Naive thymus-derived CD8-positive, alpha-beta T cell (primary cell): ENCODE measurements at places on chromosomes 1 and 21.

- no peak for DNase-seq
These were observed 11.0 kb upstream of the VCAM1 start for GRCh38 chr1:100708476-100709062.

GRCh38 chr21:45464309-45464708 lies 59.3 kb downstream of the COL18A1 start:
- DNase-seq, result no peak

- no peak for DNase-seq
These were observed 1271.5 kb upstream of the PRMT6 start for GRCh38 chr1:105785021-105785420.

DNA sequence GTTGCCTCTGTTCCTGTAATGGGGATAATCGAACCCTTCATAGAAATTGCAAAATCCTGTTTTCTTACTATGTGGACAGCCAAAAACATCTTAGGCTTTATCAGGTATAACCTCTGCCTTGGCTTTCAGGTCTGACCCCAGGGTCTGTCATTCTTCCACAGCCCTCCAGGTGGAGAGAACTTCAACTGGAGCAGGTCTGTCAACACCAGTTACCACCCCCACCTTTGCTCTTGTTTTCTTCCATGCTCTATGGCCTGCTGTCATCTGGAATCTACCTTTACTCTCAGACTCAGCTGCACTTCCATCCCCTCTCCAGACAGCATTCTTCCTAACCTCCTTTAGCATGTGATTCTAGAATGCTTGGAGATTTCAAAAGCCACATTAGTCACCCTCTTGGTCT lies 10.4 kb upstream of the GJA9 start:
- DNase-seq, result no peak

DNA sequence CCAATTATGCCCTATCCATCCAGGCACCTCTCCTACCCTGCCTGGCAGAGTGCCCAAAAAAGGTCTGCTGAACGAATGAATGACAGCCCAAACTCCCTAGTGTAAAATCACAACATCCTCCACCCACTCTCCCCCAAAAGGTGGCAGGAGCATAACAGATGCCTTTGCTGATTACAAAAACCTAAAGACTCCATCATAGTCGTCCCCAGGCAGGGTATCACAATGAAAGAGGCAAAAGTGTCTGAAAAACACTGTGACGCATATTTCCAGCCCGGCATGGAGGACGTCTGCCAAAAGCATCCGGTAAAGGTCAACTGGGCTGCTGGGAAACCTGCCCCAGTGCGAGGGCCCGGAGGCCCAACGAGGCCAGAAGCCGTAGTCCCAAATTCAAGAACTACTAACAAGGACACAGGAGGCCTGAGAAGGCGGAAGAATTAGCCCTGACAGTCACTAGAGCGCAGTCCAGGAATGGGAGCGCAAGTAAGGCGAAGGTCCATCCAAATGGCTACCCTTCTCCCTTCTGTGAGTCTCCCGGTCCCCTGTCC lies 576 bp downstream of the SMIM12 start:
- peak; percentile 21 for DNase-seq

GRCh38 chr1:37849480-37849879 lies 9.9 kb downstream of the MTF1 start:
- DNase-seq, result no peak

- no peak for DNase-seq
These were observed 17.3 kb upstream of the SERPINC1 start for GRCh38 chr1:173934440-173934839.

- no peak for DNase-seq
These were observed 1319.5 kb downstream of the BRINP3 start for GRCh38 chr1:189158155-189158554.

DNA sequence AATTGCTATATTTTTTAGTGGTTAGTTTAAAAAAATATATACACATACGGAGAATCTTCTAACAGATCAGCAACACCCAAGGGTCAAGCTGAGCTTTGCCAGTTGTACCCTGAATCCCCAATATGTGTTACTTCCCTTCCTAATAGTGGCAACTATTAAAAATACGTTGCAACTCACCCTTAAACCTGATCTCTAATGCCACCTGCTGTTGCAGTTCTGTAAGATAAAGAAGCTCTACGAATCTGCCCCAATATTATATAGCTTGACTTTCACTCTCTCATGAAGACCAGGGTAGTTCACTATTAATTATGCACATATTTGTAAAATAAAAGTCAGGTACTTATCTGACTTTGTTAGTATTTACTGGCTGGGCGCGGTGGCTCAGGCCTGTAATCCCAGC lies 58.4 kb downstream of the ASH1L start:
- DNase-seq, result no peak

DNA sequence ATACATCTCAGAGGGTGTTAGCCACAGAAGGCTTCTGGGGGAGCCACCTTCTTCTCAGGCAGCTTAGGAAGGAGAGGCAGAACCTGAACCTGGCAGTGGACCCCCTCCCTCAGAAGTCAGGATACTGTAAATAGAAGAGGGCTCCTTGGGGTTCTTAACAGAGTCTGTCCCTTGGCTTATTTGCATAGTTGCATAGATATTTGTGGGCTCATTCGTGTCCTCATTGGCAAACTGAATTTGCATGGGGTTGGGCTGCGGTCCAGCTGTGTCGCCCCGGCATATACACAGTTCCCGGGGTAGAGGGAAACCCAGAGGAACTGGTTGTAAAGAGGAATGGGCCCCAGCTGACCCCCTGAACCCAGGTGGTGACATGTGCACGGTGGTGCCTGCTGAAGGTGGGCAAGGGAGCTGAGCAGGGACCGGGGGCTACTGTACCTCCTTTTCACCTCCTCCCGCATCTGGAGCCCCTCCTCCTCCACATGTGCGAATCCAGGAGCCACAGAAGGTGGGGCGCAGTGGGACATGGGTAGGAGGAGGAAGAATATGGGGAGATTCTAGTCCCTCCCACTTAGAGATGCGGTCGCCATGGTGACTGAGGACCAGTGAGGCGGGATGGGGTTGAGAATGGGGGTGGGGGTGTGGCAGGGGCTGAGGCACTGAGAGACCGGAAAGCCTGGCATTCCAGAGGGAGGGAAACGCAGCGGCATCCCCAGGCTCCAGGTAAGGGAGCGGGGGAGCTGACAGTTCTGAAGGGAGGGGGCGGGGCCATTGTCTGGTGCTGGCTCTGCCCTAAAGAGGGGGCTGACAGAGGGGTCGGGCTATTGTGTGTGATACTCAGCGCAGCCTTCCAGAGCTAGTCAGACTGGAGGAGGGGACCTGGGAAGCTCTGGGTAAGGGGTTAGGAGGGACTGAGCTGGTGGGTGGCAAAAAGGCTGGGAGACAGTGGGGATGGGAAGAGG lies 3.7 kb upstream of the SEMA4A start:
- no peak for DNase-seq

- DNase-seq, result no peak
These were observed 32.4 kb downstream of the KCNN3 start for GRCh38 chr1:154837672-154838171.

DNA sequence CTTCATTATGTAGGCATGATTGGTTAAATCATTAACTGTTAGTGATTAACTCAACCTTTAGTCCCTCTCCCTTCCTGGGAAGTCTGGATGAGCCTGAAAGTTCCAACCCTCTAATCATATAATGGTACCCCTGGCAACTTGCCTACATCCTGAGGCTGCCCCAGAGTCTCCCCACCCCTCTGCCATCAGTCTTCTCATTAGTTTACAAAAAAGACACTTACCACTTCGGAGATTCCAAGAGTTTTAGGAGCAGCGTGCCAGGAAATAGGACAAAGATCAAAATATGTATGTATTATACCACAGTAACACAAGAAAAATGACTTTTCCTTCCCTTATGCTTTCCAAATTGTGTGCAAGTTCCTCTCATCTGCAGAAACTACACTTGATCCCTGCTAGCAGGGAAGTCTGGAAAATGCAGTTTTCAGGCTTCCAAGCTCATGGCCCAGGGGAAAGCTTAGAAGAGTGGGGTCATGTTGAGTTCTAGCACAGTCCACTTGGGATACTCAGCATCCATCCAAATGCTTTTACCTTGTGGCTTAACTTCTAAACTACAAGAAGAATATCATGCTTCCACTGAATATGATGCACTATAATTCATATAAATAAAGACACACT lies 64.6 kb upstream of the PPIH start:
- no peak for DNase-seq

- DNase-seq, result peak; percentile 35
These were observed at the start of gene PHTF1 for GRCh38 chr1:113759333-113760101. PHTF1 (minus strand) TSS chr1:113759486; CDS start chr1:113758703, 783 bp downstream.

DNA sequence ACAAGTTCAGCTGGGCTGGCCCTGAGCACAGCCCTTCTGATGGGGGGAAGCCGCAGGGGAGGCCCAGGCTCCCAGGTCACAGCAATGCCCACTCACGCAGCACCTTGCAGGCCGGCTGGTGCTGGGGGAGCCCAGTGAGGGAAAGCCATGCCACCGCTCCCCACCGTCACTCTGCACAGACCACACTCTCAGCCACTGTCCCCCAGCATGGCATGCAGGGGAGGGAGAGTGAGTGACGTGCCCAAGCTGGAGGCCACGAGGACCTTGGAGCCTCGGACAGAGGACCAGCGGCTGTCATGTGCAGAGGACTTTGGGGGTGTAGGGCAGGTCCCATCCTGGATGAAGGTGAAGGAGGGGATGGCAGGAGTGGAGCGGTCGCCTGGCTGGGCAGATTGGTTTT lies 25.1 kb downstream of the SLC45A1 start:
- DNase-seq, result no peak

- DNase-seq, result no peak
These were observed 14.5 kb upstream of the TNFRSF1B start for GRCh38 chr1:12152113-12152891.

- no peak for DNase-seq
These were observed 39.0 kb upstream of the SYNC start for GRCh38 chr1:32741413-32742198.

GRCh38 chr1:210490781-210491180 lies 162.1 kb downstream of the HHAT start:
- no peak for DNase-seq

DNA sequence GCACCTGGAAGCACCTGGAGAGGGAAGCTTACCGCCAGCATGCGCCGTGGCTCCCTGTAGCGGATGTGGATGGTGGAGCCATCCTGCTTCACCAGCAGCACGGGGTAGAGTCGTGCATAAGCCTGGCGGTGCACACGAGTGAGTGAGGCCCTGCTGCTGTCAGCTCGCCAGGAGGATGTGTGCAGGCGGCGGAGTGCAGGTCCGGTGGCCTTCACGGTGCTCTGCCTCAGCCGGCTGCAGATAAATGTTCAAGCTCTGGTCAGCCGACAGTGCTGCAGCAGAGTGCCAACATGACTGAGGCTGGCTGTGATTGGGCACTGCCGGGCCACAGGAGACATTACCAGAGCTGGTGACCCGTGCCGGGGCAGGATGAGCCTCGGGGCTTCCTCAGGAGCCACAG lies 1.5 kb downstream of the MRPL55 start:
- no peak for DNase-seq

- DNase-seq, result no peak
These were observed 1018.8 kb downstream of the AMY1C start for GRCh38 chr1:104768466-104768865.

GRCh38 chr1:171754353-171754705 lies 12.5 kb upstream of the VAMP4 start:
- no peak for DNase-seq

GRCh38 chr1:181655756-181656155 lies 172.4 kb downstream of the CACNA1E start:
- no peak for DNase-seq

DNA sequence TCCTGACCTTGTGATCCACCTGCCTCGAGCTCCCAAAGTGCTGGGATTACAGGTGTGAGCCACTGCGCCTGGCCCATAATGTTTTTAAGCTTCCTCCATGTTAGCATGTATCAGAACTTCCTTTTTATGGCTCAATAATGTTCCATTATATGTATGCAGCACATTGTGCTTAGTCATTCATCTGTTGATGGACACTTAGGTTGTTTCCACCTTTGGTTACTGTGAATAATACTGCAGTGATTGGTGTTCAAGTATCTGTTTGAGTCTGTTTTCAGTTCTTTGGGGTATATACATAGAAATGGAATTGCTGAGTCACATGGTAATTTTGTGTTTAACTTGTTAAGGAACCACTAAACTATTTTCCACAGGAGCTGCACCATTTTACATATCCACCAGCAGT lies 17.7 kb downstream of the CMPK1 start:
- no peak for DNase-seq

- no peak for DNase-seq
These were observed 662 bp upstream of the LGALS8 start for GRCh38 chr1:236522937-236523703.

- DNase-seq, result no peak
These were observed 4.9 kb downstream of the ASAP3 start for GRCh38 chr1:23478896-23479665.

DNA sequence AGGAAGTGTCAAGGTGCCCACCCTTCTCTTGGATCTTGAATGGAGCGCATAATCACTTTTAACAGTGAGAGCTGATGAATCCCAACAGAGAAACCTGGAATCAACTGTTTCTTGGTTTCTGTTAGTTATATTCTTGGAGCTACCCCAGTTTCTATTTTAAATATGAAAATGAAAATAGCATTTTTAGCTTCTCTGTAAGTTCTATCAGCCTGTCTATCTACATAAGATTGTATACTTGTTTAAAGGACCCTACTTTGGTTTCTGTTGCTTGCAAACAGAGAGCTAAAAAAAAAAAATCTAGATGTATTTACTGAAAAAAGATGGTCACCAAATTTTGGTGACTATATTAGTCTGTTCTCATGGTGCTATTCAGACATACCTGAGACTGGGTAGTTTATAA lies 670.0 kb downstream of the NCAM2 start:
- no peak for DNase-seq

- DNase-seq, result no peak
These were observed 53.7 kb upstream of the ZNF326 start for GRCh38 chr1:89941110-89941766.

DNA sequence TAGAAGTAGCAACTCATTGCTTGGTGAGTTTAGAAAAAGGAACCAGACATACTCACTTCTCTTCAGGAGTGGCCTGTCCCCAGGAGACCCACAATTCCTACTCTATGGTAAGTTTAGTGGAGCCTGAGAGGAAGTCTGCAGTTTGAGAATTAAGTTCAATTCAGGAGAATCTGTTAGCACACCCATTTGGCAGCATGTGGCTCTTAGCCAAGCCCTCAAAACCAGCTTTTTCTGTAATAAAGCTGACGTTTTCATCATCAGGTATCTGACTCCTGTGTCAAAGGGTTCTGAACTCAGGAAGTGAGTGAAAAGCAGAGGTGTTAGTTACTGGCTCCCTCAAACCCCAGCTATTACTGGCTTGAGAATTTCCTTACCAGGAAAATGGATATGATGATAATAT lies 20.4 kb upstream of the RGS16 start:
- DNase-seq, result no peak

GRCh38 chr1:92194511-92194910 lies 23.2 kb upstream of the C1orf146 start:
- DNase-seq, result no peak

GRCh38 chr1:90821152-90821787 lies 104.2 kb upstream of the BARHL2 start:
- no peak for DNase-seq
